Melanocyte of skin (primary cell): ENCODE measurements at places on chromosomes 7 and 10. TPM values are rescaled to one million over a fixed set of nuclear protein-coding genes. Genes with fewer than 3 reads are reported as not detected.

PON1 gene
- total RNA-seq: not detected in 2 replicates

GCC1 gene
- total RNA-seq: 17.6 and 18.6 TPM in 2 replicates

NKX2-3 gene
- not detected in 2 replicates for total RNA-seq

CCAR1 gene
- total RNA-seq: 42.0 and 59.2 TPM in 2 replicates

FEZF1 gene
- total RNA-seq: not detected in 2 replicates

LLCFC1 gene
- total RNA-seq: not detected in 2 replicates

A1CF gene
- not detected in 2 replicates for total RNA-seq

LRIT1 gene
- not detected in 2 replicates for total RNA-seq

CDC14C gene
- total RNA-seq: under 0.01 TPM in 2 replicates

SFMBT2 gene
- total RNA-seq: 20.0 TPM in 2 replicates

ELMO1 gene
- total RNA-seq: 0.69 and 4.4 TPM in 2 replicates

GBX1 gene
- total RNA-seq: not detected in 2 replicates

POT1 gene
- total RNA-seq: 32.3 and 33.7 TPM in 2 replicates
